ENCODE measurements at places on chromosomes 7 and 10.

DNA sequence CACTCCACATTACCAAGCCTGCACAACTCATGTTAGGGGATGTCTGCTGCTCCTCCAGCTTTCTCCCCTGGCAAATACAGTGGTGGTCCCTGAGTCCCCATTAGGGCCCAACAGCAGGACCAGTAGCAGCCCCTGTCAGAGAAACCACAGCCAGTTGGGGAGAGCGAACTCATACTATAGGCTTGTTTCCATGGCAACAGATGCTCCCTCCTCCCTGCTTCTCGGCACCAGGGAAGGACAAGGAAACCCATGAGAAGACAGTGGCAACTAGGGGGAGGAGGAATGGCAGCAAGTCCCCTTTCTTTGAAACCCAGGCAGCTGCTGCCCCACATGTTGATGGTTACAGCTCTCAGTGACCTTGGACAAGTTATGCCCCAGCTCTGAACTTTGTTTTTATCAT lies 326.4 kb downstream of the KCNMA1 start:
- DNase-seq = peak; percentile 54
- no peaks in the 10 kb centered on the region for H3K4me1 ChIP-seq
- H3K27me3 ChIP-seq = no peaks in the 10 kb centered on the region
- no peak overlapping the region for H3K27ac ChIP-seq

DNA sequence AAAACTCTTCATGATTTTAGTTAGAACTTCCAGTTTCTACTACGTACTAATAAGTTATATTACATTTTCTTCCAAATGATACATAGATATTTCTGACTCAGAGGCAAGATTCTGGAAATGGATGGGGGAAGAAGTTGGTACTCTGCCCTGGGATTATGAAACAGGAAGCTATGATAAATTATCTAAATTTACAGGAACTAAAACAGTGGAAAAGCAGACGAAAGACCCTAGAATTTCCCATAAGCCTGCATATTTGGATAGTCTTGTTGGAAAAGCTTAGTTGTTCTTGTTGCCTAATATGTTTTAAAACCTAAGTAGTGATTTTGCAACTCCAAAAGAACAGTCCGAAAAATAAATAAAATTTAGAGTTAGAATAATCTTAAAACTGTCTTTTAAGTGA lies 21.8 kb downstream of the CFAP69 start:
- H3K4me3 ChIP-seq = no peak overlapping the region
- H3K36me3 ChIP-seq = no peaks in the 10 kb centered on the region
- H3K27me3 ChIP-seq = no peaks in the 10 kb centered on the region

DNA sequence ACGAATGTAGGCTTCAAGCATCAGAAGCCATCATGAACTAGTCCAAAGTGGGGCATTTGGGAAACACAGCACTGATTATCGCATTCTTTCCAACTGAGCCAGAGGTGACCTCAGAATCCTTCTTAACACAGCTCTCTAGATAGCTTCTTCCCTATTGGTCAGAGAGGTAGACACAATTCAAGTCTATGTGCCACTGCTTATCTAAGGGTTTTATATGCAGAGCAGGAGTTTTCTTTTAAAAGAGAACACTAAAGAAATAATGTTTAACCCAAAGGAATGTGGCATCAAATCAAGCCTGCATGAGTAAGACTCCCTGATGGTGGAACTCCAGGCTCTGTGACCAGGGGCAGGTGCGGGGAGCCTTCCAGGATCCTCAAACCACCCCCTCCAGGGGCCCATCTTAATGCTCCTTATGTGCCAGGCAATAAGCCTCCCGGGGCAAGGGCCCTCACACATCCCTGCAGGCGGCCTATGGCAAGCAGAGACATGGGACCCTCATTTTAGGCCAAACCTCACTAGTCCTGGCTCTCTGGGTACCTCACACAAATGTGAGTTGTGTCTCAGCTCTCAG lies 13.8 kb downstream of the HSPA12A start:
- H3K4me1 ChIP-seq = no peaks in the 10 kb centered on the region
- no peak overlapping the region for H3K4me3 ChIP-seq
- no peak for DNase-seq
- H3K27me3 ChIP-seq = no peaks in the 10 kb centered on the region

- no peak overlapping the region for H3K27ac ChIP-seq
- H3K4me3 ChIP-seq = no peak overlapping the region
- peaks cover 5% of the 10 kb centered on the region for H3K4me1 ChIP-seq
- H3K36me3 ChIP-seq = peaks cover 4% of the 10 kb centered on the region
- no peaks in the 10 kb centered on the region for H3K27me3 ChIP-seq
- no peak for DNase-seq
Observed at GRCh38 chr10:132663666-132664365, 122.1 kb downstream of the NKX6-2 start.

GRCh38 chr7:127900732-127901685 lies 130.2 kb downstream of the LRRC4 start:
- peaks cover 18% of the 10 kb centered on the region for H3K4me1 ChIP-seq
- peak overlapping the region; percentile 40 for H3K27ac ChIP-seq
- no peak overlapping the region for H3K4me3 ChIP-seq
- no peaks in the 10 kb centered on the region for H3K36me3 ChIP-seq
- no peaks in the 10 kb centered on the region for H3K27me3 ChIP-seq

- H3K27me3 ChIP-seq = no peaks in the 10 kb centered on the region
- peak overlapping the region; percentile 83 for H3K4me3 ChIP-seq
- peak; percentile 74 for DNase-seq
- H3K36me3 ChIP-seq = peaks cover 28% of the 10 kb centered on the region
Observed at GRCh38 chr10:70145666-70146488, 623 bp downstream of the TYSND1 start.

- H3K4me1 ChIP-seq = peaks cover 2% of the 10 kb centered on the region
- no peak overlapping the region for H3K27ac ChIP-seq
- no peak overlapping the region for H3K4me3 ChIP-seq
- no peak for DNase-seq
Observed at GRCh38 chr10:4626919-4627318, 199.1 kb upstream of the AKR1E2 start.

- no peaks in the 10 kb centered on the region for H3K36me3 ChIP-seq
- no peak overlapping the region for H3K4me3 ChIP-seq
- no peak overlapping the region for H3K27ac ChIP-seq
- DNase-seq = no peak
- H3K27me3 ChIP-seq = no peaks in the 10 kb centered on the region
Observed at GRCh38 chr7:80294346-80294745, 159.7 kb downstream of the GNAI1 start.

GRCh38 chr10:89189211-89189734 lies 17.8 kb downstream of the CH25H start:
- no peaks in the 10 kb centered on the region for H3K36me3 ChIP-seq
- H3K4me1 ChIP-seq = no peaks in the 10 kb centered on the region
- H3K27ac ChIP-seq = no peak overlapping the region
- H3K27me3 ChIP-seq = no peaks in the 10 kb centered on the region
- H3K4me3 ChIP-seq = no peak overlapping the region

DNA sequence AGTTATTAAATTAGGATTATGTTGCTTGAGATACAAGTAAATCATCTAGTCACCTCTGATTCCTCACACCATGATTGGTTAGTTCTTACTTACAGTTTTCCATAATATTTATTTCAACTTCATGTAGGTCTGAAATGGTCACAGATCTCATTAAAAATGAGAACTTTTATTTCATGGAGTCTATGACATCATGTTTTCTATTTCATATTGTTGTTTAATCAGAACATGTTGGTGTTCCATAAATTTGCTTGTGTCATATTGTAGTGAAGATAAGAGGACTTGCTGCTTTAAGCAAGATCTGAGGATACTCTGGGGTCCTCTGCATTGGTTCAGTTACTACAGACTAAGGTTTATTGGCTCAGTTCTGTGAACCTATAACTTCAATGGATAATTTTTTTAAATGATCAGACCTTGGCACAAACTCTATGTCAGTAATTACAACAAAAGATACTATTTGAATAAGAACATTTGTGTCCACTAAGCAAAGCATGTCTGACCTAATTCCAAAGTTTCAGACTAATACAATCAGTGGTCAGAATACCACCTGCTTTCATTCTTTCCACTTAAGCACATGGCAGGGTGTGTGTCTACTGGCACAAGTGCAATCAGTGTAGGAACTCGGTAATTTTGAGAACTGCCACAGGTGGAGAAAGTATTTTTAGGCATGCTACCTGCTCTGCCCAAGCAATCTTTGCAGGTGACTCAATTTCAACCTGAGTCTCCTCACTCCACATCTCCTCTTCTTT lies 68.5 kb downstream of the CCDC71L start:
- no peaks in the 10 kb centered on the region for H3K36me3 ChIP-seq
- H3K4me3 ChIP-seq = no peak overlapping the region
- DNase-seq = no peak
- no peaks in the 10 kb centered on the region for H3K27me3 ChIP-seq
- H3K4me1 ChIP-seq = no peaks in the 10 kb centered on the region
- H3K27ac ChIP-seq = no peak overlapping the region

DNA sequence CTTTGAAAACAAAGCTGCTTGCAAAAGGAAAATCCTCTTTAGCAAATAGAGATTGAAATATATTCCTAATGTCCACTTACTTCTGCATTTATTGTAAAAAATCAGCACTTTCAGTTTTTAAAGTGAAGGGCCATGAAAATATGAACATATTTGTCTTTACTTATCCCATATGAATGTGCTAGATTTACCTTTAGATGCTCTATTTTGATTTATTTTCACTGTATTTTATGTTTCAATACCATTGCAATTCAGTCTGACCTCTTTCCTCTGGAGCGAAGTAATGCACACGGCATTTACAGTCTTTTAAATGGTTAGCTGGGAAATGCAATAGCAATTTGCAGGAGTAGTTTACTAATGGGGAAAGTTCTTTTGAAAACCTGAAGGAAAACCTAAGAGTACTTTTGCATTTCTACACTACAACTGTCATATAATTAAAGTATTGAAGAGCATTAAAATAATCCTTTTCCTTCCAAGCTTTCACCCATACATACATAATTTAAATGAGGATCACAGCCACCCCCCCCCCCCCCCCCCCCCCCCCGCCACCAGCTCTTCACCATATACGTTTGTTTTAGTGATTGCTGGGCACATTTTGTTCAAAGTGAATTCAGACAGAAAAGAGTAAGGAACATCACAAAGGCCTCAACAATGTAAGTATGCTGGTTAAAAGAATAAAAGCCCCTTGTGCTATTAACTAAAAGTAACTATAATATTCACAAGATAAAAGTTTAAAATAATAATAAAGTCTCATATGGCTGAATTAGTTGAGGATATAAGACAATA lies 3.5 kb downstream of the SKIDA1 start:
- H3K27ac ChIP-seq = peak overlapping the region; percentile 78
- H3K36me3 ChIP-seq = no peaks in the 10 kb centered on the region
- H3K4me3 ChIP-seq = peak overlapping the region; percentile 16
- no peaks in the 10 kb centered on the region for H3K27me3 ChIP-seq
- H3K4me1 ChIP-seq = peaks cover 6% of the 10 kb centered on the region

- no peaks in the 10 kb centered on the region for H3K36me3 ChIP-seq
- no peaks in the 10 kb centered on the region for H3K4me1 ChIP-seq
- H3K4me3 ChIP-seq = no peak overlapping the region
- no peaks in the 10 kb centered on the region for H3K27me3 ChIP-seq
- no peak for DNase-seq
Observed at GRCh38 chr10:13308096-13308495, 8.2 kb upstream of the PHYH start.

DNA sequence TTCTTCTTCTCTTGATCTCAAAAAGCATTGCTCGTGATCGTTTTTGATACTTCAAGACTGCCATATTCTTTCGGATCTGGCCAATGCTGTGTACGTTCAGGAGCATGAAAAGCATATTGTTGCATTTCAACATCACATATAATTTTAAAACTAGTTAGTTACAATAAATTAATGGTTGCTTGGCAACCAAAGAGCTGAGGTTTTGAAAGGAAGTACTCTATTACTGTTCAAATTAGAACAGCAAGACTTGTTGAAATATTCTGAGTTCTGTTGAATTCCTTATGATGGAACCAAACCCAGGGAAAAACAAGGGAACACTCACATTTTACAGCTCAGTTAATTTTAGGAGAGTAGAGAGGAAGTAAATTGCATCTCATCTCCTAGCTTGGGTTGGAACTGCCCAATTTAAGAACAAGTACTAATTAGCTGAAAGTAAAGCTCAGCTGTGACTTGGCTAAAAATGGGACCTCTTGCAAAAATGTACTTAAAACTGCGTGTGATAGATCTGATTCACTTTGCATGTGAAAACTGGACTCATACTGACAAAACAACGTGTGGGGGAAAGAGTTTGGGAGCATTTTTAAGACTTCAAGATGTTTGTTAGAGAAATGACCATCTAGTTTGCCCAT lies 21.2 kb downstream of the OR9A2 start:
- no peak for DNase-seq
- H3K4me3 ChIP-seq = no peak overlapping the region
- H3K27me3 ChIP-seq = no peaks in the 10 kb centered on the region
- H3K4me1 ChIP-seq = no peaks in the 10 kb centered on the region

GRCh38 chr10:29009464-29009863 lies 279.4 kb upstream of the LYZL1 start:
- no peaks in the 10 kb centered on the region for H3K27me3 ChIP-seq
- H3K4me3 ChIP-seq = no peak overlapping the region
- DNase-seq = no peak
- H3K27ac ChIP-seq = no peak overlapping the region
- no peaks in the 10 kb centered on the region for H3K36me3 ChIP-seq
- no peaks in the 10 kb centered on the region for H3K4me1 ChIP-seq

DNA sequence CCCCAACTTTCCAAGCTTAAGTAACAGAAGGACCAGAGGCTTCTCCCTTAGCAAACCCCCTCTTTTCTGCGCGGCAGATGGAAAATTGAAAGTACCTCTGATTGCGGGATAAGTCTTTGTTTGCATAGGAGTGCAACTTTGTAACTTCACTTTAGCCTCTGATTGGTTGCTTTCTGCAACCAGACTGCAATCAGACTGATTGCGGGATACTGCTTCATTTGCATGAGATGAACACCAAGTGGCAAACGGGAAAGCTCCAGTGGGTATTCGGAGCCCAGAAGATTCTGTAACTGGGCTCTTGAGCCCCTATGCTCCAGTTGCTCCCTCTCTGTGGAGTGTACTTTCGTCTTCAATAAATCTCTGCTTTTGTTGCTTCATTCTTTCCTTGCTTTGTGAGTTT lies 260.6 kb downstream of the BAMBI start:
- no peak for DNase-seq
- H3K27ac ChIP-seq = no peak overlapping the region
- peaks cover 5% of the 10 kb centered on the region for H3K4me1 ChIP-seq
- H3K4me3 ChIP-seq = no peak overlapping the region

DNA sequence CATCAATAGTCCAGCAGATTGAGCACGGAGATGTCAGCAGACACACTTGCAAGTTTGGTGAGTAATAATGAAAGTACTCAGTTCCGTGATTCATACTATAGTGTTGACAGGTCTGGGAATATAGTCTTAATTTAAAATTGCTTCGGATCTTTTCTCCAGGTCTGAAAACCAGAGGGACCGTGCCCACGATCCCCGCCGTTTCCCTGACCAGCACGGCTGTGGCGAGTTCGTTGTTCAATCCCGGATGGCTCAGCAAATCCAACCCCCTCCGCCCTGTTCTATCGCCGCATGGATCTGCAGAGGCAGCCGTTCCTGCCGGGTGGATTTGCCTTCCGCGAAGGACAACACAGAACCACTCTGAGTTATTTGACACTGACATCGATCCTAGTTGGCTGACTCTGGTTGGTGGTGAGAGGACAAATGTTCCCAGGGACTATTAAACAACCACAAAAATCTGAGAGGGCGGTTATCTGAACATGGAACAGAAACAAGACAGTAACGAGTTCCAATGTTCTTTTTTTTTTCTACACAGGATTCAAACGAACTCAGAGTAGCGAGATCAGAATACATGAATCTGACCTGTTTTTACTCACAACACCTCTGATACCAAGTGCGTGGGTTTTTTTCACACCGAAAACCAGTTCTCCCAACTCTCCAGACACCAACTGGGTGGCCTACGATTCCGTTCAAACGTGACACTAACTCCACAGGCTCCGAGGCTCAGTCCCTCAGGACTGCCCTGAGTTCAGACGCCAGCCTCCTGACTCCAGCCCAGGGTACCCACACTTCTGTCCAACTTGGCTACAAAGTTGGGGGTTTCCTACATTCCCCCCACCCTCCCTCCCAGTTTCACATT lies 52.7 kb downstream of the RBM17 start:
- no peaks in the 10 kb centered on the region for H3K27me3 ChIP-seq
- no peaks in the 10 kb centered on the region for H3K36me3 ChIP-seq
- no peak overlapping the region for H3K4me3 ChIP-seq
- DNase-seq = no peak

Measured in neuronal stem cell (in vitro differentiated cells).